Activated CD4-positive, alpha-beta T cell treated with anti-CD3 and anti-CD28 coated beads, Interleukin-2, amount 50 U/mL, for 24 hours (primary cell): ENCODE measurements at places on chromosomes 12 and 14.
A peak's percentile ranks its signal among the peaks of the same experiment; 100 is the strongest.

DNA sequence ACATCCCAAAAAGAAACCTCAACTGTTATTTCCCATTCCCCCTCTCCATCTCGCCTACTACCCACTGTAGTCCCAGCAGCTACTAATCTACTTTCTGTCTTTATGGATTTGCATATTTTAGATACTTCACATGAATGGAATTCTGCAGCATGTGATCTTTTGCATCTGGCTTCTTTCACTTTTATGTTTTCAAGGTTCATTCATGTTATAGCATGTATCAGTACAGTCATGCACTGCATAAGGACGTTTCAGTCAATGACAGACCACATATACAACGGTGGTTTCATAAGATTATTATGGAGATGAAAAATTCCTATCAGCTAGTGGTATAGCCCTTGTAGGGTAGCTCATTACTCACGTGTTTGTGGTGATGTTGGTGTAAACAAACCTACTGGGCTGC lies 24.5 kb downstream of the PCNX4 start:
- DNase-seq = no peak

- DNase-seq = no peak
These were observed 1.6 kb downstream of the CDH24 start for GRCh38 chr14:23055621-23056144.

DNA sequence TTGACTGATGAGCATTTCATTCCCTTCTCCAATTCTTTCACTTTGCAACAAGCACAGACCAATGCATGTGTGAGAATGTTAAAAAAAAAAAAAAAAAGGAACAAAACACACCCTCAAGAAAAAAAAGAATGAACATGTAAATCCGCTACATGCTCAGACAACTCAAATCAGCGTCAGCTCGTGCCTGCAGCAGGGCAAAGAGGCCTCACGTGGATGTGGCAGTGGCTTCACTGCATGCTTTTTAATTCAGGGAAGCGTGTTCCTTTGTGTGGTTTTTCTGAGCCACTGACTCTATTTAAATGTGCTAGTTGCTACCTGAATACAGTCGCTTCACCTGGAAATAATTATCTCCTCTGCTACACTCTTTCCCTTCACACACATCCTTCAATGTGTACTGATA lies 55.1 kb downstream of the PPP1R36 start:
- DNase-seq = no peak

- DNase-seq = no peak
These were observed 1308.6 kb downstream of the FSCB start for GRCh38 chr14:43198465-43198864.

DNA sequence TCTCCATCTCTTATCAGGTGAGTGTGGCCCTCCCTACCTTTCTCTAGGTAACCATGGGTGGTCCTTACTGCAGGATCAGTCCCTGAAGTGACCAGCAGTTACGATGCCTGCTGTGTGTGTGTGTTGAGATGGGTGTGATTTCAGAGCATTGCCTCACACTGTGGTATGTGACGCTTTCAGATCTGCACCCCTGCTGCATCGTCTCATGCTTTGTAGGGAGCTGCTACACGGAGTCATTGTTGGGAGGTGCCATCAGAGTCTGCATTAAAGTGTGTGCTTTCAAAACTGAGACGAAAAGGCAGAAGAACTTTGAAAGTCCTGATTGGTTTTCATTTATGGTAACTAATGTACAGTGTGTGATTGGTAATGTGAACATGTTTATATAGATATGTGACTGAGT lies 150.5 kb downstream of the PELI2 start:
- DNase-seq = no peak

- DNase-seq = no peak
These were observed 61.7 kb downstream of the DGLUCY start for GRCh38 chr14:91175291-91176201.

DNA sequence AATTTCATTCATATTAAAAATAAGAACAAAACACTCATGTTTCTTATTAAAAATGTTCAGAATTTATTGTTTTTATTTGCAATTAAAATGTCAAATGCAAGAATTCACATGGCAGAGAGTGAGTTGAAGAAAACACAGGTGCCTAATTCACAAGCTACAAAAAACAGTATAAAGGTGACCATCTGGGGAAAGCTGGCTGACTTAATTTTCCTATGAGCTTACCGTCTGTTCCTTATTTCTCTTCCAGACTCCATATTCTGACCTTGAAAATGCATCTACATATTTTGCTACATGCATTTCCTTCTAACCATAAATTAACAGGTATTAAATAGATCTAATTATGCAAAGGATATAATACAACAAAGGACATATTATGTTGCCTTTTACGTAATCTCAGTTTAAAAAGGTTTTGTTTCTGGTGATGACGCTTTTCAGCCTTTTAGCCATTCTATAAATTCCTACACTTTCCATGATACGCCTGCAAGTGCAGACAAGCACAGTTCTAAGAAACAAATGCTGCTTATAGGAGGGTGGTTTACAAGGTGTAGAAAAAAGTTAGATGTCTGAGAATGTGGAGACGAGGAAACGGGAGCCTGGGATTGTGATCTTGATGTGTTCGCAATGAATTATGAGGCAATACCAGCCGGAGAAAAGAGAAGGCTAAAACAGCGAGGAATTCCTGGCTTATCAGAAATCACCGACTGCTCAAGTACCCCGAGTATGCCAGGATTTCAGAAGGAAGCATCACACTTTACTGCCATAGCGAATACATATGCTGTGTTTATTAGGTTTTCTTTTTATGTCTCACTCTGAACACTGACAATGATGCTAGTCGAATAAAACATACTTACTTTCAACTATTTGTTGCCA lies 24.6 kb downstream of the LIN7A start:
- no peak for DNase-seq

GRCh38 chr12:124681779-124682391 lies 114.5 kb upstream of the NCOR2 start:
- no peak for DNase-seq

GRCh38 chr14:89941830-89942377 lies 12.6 kb downstream of the EFCAB11 start:
- no peak for DNase-seq

- DNase-seq = no peak
These were observed 65.1 kb upstream of the FAM222A start for GRCh38 chr12:109648521-109648920.

- peak; percentile 39 for DNase-seq
These were observed 125.7 kb downstream of the TSPAN9 start for GRCh38 chr12:3202734-3203446.

DNA sequence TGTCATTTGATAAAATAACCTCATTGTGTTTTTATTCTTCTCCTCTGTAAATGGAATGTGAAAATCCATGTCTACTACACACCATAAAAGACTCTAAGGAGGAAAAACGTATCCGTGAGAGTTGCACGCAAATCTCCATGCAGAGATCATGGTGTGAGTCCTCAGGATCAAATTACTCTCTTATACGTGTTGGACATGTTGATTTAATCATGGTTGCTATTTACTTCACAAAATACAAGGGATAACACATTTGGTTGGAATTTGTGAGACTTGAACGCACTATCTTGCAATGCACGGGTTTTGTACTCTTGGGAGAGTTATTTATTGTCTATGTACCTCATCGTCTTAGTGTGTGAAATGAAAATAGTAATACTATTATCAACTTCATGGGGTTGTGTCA lies 128.0 kb upstream of the RASSF8 start:
- no peak for DNase-seq

DNA sequence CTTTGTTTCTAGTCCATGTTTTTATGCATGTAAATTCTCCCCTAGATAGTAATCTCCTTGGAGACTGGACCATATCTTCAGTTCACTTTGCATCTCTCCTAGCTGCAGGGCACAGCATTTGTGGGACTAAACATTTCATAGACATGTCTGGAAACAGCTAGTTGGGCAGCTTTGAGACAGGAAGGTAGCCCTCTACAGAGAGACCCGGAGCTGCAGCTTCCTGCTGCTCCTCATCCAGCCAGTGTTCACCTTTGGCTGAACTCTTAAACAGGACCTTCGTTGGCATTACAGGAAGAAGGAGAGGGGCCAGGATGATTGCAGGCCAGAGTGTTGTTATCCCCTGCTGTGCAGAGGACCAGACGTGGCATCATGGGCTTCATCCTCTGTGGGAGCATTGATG lies 52.9 kb downstream of the GNS start:
- DNase-seq = no peak

GRCh38 chr14:20683125-20683890 lies 1.1 kb upstream of the RNASE4 start:
- DNase-seq = peak; percentile 89
